Immature natural killer cell (primary cell): ENCODE measurements at places on chromosomes 13 and 19. TPM values are rescaled to one million over a fixed set of nuclear protein-coding genes. Genes with fewer than 3 reads are reported as not detected.

- DNase-seq = no peak
Observed at GRCh38 chr19:5957170-5957569, 20.8 kb downstream of the RANBP3 start.

DNA sequence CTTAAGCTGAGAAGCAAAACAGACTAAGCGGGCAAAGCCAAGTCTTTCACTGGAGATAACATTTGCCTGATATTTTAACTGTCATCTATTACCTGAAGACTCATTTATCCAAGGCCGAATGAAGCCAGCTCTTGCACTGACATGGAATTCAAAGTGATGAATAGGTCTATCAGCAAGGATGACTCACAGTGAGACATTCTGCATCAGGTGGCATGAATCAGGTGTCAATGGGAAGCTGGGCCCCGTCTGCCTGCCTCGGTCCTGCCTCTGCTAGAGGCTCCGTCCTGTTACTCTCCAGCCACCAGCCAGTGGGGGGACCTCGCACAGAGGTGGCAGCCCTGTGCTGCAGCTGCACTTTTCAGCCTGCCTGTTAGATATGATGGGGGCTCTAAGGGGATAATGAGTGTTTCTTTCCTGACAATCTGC is 23.5 kb downstream of the STARD13 start:
- no peak for DNase-seq

Gene NDUFS7
- 213 TPM for polyA plus RNA-seq

Gene ARID3A
- 1.0 TPM for polyA plus RNA-seq

DNA sequence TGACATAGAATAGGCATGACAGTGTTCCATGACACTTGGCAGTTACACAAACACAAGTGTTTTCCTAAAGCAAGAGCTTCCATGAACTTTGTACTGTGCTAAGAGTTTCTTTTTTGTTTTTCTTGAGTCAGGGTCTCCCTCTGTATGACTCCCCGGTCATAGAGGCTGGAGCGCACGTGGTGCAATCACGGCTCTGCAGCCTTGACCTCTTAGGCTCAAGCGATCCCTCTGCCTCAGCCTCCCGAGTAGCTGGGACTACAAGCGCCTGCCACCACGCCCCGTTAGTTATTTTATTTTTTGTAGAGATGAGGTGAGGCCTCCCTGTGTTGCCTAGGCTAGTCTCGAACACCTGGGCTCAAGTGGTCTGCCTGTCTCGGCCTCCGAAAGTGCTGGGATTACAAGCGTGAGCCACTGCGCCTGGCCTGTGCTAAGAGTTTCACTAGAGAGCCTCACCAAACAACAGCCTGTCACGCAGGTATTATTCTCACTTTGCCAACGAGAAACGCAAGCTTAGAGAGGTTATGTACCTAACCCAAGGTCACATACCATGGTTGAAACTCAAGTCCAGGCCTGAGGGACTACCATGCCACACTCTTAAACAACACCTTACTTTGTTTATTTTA is 355.9 kb downstream of the KLF12 start:
- no peak for DNase-seq

Gene RFPL4AL1
- 0.48 TPM for polyA plus RNA-seq

GRCh38 chr13:37270226-37271001 is 164.9 kb upstream of the CSNK1A1L start:
- no peak for DNase-seq

DNA sequence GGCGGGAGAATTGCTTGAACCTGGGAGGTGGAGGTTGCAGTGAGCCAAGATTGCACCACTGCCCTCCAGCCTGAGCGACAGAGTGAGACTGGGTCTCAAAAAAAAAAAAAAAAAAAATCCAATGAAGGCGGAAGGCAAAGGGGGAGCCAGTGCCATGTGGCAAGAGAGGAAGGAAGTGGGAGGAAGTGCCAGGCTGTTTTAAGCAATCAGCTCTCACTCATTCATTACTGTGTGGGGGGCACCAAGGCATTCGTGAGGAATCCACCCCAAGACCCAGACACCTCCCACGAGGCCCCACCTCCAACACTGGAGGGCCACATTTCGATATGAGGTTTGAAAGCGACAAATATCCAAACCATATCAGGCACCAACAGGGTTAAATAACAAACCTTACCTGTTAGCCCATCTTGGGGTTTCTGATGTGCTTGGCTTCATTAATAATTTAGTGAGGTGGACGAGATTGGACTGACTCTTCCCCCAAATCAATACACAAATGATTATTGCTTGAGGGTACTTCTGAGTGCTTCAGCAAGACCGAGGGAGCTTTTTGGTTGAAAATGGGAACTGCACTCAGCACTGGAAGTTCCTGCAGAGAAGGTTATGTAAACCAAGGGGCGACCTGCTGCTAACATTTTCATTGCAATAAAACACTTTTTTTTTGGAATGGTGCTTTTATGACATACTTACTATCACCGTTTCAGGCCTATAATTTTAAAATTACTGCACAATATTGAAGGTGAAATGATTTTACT is 7.5 kb upstream of the LRP3 start:
- no peak for DNase-seq

DNA sequence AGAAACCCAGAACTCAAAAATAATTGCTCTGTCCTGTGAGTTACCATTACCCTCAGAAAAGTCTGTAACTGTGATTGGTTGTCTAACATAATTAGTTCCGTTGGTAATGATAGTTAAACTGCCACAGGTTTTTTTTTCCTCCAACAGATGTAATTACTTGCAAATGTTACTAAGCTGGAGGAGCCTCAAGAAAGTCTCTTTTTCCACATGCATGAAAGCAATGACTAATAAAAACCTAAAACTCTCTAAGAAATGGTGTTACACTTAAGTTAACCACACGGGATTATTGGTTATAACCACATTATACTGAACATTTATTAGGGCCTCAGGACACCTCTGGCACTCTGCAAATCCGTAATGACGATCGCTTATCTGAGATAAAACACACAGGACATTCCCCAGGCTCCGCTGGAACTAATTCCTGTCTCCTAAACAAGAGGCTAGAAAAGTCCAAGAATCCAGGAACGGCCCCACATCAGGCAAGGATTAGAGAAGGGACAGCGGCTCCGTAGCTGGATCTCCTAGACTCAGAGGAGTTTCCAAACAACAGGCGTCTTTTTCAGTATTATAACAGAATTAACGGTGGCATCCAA is 753 bp downstream of the ZNF235 start:
- no peak for DNase-seq

GRCh38 chr13:70817576-70817975 is 709.3 kb upstream of the KLHL1 start:
- no peak for DNase-seq

- DNase-seq = no peak
Observed at GRCh38 chr13:99857738-99858137, 113.8 kb downstream of the ZIC5 start.

Gene PLPPR3
- polyA plus RNA-seq = not detected

GRCh38 chr13:111401755-111402154 is 81.3 kb downstream of the TEX29 start:
- DNase-seq = no peak

GRCh38 chr19:4297901-4298809 is 4.0 kb downstream of the TMIGD2 start:
- DNase-seq = peak; percentile 33

- DNase-seq = no peak
Observed at GRCh38 chr19:52665529-52665928, 27.4 kb upstream of the ZNF83 start.

- no peak for DNase-seq
Observed at GRCh38 chr19:50795664-50796073, 5.5 kb downstream of the ACP4 start.

DNA sequence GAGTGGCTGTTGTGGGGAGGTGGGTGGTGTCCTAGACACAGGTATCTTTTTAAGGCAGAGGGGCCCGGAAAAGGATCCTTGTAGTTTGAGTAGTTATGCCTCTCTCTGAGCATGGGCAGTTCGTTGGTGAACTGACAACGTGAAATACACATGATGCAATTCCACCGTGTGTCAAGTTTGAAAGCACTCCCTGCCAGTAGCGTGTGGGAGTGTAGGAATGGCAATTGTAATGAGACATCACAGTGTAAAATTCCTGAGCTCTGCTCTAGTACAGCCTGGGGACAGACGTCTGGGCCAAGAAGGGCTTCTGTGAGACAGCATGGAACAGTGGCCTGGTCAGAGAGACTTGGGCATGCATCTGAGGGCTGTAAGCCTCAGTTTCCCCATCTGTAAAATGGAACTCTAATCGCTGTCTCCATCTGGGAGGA is 10.4 kb upstream of the ASF1B start:
- no peak for DNase-seq

DNA sequence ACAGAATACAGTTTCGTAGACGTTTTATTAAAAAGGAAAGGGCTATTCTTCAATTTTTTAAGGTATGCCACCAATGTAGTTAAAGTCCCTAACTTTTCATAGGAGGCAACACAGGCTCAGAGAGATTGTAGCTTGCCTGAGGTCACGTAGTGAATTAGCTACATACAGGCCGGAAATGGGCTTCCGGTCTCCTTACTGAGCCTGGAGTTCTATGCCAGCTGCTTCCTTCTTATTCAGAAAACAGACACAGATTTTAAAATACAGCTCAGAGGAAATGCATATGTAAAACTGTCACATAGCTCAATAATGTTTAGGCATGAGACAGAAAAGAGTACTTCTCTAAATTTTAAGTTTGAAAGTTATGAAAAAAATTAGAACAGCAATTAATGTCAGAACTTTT is 85.4 kb upstream of the TUBA3C start:
- DNase-seq = no peak

Gene CABP5
- polyA plus RNA-seq = not detected

Gene TICAM1
- polyA plus RNA-seq = 4.5 TPM

Gene CEACAM20
- polyA plus RNA-seq = not detected

GRCh38 chr13:110183910-110184309 is 123.0 kb downstream of the COL4A1 start:
- no peak for DNase-seq

- peak; percentile 72 for DNase-seq
Observed at GRCh38 chr19:43594710-43595604, 977 bp downstream of the IRGQ start.
